ENCODE measurements at places on chromosomes 2 and 18. TPM values are rescaled to one million over a fixed set of nuclear protein-coding genes. Genes with fewer than 3 reads are reported as not detected.

ALKAL2 gene
- 1.2 TPM for total RNA-seq

STAT4 gene
- 0.64 TPM for total RNA-seq

MRO gene
- not detected for total RNA-seq

TRABD2A gene
- total RNA-seq, result 5.3 TPM

CCDC150 gene
- 2.3 TPM for total RNA-seq

REG1B gene
- not detected for total RNA-seq
